Stimulated activated CD4-positive, alpha-beta T cell treated with anti-CD3 and anti-CD28 coated beads, Interleukin-1b, Interleukin-23, amount 100 ng/mL, for 1 hour (primary cell): ENCODE measurements at places on chromosomes 11 and 22.

- DNase-seq, result no peak
Measured at GRCh38 chr11:65132988-65133700, 1.2 kb downstream of the SYVN1 start.

GRCh38 chr11:126491092-126491491 lies 135.6 kb downstream of the ST3GAL4 start:
- no peak for DNase-seq

DNA sequence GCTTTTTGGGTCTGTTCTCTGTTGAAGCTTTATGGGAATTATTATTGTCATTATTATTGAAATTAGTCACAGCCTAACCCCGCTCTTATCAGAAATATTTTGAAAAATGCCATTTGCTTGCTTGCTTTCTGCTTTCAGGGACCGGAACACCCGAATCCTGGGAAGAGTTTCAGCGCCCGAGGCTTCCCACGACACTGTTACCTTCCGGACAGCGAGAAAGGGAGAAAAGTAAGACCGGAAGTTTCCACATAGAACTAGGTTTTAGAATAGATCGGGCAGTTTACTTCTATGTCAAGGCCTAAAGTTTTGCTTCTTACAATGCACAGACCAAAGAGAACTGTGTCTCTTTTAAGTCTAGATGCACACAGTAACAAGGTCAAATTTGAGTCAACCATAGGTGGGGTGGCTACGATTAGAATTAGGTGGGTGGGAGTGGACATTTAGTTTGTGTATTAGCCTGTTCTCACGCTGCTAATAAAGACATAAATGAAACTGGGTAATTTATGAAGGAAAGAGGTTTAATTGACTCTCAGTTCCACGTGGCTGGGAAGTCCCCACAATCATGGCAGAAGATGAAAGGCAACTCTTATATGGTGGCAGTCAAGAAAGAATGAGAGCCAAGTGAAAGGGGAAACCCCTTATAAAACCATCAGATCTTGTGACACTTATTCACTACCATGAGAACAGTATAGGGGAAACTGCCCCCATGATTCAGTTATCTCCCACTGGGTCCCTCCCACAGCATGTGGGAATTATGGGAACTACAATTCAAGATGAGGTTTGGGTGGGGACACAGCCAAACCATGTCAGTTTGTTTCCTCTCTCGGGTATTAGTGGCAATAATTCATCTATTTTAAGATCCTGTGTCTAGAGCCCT lies 12.9 kb downstream of the MPEG1 start:
- no peak for DNase-seq

GRCh38 chr11:78425399-78426070 lies 7.9 kb upstream of the GAB2 start:
- DNase-seq, result no peak

- DNase-seq, result no peak
Measured at GRCh38 chr22:29914991-29915533, 32.1 kb downstream of the MTMR3 start.

GRCh38 chr22:29994943-29995342 lies 85.3 kb upstream of the HORMAD2 start:
- DNase-seq, result no peak

DNA sequence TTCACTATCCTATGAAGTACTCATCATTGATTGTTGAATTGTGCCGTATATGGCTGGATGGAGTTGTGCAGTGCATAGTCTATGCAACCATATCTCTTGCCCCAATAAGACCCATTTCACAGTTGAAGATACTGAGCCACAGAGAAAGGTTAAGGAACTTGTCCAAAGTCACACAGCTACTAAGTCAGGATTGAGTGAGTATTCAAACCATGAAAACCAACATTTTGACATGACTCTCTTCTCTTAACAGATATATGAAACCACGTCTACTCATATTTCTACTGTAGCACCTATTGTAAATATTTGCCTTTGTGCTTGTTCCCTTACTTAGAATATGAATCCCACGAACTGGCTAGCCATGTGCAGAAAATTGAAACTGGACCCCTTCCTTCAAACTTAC lies 58.1 kb downstream of the MAML2 start:
- no peak for DNase-seq
